ENCODE measurements at places on chromosomes 7 and 10.
A peak's percentile ranks its signal among the peaks of the same experiment; 100 is the strongest.

GRCh38 chr10:128210215-128211063, 84.2 kb upstream of the MKI67 start:
- peak; percentile 35 for DNase-seq

GRCh38 chr7:11427686-11428273, 404.2 kb downstream of the THSD7A start:
- no peak for DNase-seq

DNA sequence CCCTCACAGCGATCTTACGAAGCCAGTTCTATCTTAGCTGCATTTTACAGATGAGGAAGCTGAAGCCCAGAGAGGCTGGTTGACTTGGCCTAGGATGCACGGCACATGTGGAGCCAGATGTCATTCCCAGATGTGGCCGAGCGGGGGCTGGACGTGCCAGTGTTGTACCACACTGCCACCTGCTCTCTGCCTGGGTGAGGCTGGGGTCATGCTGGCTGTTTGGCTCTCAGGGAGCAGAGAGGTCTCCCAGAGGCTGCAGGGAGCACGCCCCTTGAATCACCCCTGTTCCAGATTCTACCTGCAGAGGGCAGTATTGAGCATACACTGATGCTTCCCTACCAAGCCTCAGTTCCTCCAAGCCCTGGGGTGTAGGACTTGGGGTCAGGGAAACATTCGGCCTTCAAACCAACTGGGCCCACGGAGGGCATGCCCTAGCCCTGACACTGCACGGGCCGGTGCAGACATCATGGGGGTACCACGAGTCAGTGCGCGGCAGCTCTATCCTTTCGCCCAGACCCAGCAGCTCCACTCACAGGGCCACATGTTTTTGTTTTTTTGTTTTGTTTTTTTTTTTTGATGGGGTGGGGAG, 3.8 kb upstream of the GTF2IRD1 start:
- DNase-seq: peak; percentile 51

- DNase-seq: no peak
Measured at GRCh38 chr10:132884041-132884440, 58.3 kb downstream of the CFAP46 start.

GRCh38 chr7:116422683-116423082, 76.9 kb upstream of the CAV2 start:
- DNase-seq: no peak

DNA sequence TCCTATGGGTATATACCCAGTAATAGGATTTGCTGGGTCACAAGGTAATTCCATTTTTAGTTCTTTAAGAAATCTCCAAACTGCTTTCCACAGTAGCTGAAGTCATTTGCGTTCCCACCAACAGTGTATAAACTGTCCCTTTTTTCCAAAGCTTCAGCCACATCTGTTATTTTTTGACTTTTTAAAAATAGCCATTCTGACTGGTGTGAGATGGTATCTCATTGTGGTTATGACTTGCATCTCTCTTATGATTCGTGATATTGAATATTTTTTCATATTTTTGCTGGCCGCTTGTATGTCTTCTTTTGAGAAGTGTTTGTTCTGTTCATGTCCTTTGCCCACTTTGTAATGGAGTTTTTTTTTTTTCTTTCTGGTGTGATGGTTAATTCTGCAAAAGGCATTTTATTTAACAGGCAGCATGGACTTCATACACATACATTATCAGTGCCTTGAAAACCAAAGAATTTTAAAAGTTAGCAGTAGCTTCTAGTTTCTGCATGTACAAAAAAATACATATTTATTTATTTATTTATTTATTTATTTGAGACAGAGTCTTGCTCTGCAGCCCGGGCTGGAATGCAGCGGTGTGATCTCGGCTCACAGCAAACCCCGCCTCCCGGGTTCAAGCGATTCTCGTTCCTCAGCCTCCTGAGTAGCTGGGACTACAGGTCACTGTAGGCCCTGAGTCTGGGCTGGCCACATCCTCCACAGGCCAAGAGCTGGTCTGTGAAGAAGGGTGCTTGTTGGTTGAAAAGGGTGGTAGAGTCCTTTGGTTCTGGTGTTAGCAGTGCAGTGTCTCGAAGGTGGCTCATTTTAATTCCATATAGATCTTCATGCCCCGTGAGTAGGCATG, 32.3 kb downstream of the AGR3 start:
- DNase-seq: no peak

DNA sequence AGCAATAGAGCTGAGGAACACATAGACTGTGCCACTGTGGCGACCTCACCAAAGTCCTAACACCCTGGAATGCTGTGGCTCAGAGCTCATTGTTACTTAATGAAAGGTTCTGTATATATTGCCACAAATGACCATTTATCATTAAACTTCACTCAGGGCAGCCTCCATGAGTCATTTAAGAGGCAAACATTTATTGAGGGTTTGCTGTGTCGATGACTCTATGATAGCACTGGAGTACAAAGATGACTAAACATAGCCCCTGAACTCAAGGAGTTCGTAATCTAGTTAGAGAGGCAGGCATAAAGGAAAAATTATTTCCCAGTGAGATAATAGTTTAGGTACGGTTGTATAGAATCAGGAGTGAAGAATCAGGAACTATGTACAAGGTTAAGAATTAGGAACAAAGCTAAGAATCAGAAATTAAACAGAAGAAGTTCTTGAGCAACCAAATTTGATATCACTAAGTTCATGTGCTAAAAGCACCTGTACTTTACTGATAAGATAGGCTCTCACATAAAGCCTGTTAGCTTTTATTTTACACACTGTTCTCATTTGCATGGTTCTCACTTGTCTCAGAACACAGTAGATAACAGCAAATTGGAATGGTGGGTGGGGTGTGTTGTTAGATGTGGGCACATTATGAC, 7.9 kb downstream of the ENTPD7 start:
- no peak for DNase-seq

DNA sequence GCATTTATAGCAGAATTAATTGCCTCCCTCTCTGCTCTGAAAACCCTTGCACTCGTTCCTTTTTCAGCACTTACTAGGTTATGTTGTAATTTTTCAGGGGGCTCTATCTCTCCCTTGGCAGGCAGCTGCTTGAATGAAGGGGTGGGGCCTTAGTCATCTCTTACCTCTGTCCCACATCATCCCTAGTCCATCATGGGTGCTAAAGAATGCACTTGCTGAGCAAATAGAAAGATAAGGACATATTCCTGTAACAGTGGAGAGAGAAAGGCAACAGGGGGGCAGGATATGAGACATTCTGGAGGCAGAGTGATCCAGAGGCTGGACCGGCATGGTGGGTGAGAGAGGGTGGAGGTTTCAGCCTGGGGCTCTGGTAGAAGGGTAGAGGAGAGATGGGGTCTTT, 60.0 kb downstream of the MINDY4 start:
- no peak for DNase-seq

- no peak for DNase-seq
Measured at GRCh38 chr10:12768156-12769100, 233.1 kb downstream of the CCDC3 start.

- DNase-seq: no peak
Measured at GRCh38 chr7:152136686-152137085, 111.2 kb downstream of the GALNT11 start.

DNA sequence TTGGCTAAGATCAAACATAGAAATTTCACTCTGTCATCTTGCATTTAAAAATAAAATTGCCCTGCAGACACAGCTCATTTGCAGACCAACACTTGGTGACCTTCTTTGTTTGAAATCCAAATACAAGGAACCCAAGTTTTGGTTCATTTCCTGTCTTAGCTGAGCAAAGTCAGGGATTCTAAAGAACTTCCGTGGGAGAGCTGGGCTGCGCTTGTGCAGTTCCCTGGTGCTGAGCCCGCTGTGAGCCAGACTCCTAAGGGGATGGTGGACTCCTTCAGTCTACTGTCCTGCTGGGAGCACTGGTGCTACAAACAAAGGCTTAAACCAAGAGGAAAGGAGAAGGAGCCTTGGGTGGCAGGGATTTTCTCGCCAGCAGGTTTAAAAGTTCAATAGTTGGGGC, 60.0 kb downstream of the MYOF start:
- no peak for DNase-seq

DNA sequence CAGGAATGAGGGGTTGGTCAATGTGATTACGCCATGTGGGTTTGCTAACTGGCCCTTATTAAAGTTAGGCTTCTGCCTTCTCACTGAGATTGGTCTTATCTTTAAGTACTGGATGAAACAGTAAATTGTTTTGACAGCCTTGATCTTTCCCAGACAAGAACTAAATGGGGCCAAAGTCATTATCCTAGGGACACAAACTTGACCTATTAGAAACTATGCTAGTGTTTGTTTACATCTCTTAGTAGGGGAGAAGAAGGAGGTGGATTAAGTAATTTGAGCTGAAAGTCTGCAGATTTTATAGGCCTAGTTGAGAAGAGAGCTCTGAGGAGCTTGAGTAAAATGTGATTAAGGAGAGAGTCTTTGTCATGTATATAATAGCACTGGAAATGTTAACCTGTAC, 386.9 kb downstream of the HTR7 start:
- no peak for DNase-seq

DNA sequence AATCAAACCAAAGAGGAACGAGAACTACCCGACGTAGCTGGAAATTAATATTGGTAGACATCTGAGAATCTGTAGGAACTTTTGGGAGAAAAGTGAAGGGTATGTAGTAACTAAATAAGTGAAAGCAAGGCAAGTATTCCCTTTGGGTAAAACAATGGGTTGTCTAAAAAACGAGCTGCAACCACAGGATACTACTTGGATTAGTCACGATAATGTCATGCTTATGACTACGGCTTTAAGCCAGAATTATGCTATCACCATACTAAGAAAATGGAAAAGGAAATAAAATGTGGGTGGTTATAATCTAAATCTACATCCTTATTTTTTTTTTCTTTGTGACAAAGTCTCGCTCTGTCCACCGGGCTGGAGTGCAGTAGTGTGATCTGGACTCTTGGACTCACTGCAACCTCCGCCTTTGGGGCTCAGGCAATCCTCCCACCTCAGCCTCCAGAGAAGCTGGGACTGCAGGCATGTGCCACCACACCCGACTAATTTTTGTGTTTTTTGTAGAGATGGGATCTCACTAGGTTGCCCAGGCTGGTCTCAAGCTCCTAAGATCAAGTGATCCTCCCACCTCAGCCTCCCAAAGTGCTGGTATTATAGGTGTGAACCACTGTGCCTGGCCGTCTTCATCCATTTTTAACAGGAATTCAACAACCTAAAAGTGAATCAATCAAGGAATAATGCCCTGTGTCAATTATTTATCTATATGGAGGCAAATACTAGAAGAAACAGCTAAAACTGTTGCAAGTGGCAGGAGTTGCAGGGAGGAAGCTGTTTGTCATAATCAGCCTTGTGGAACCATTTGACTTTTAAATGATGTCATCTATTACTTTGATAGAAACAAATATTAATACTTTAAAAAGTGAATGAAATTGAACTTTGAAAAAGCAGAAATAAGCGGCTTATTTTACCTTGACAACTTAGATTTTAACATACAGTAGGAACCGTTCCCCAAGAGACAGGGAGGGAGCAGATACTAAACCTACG, 189.3 kb downstream of the PRPF18 start:
- no peak for DNase-seq

DNA sequence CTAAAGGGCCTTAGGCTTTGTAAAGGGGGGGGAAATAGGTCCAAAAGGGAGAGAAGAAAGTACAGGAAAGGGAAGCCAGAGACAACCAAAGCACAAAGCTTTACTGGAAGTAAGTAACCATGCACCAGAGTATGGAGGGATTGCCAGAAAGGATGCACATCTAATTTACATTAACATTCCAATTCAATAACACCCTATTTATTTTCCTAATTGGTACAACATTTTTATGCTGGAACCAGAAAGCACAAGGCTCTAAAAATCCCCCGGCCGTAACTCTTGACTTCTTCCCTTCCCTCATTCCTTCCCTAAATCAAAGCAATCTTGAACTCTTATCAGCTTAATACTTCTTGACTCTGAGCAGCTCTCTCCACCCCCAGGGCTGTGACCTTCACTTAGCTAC, 400.0 kb upstream of the CELF2 start:
- DNase-seq: no peak

GRCh38 chr10:63698787-63699150, 177.6 kb downstream of the REEP3 start:
- no peak for DNase-seq

DNA sequence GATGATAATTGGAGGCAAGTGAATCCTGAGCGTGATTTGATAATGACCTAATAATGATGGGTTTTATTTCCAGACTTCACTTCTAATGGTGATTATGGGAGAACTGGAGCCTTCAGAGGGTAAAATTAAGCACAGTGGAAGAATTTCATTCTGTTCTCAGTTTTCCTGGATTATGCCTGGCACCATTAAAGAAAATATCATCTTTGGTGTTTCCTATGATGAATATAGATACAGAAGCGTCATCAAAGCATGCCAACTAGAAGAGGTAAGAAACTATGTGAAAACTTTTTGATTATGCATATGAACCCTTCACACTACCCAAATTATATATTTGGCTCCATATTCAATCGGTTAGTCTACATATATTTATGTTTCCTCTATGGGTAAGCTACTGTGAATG, 79.6 kb downstream of the CFTR start:
- no peak for DNase-seq

DNA sequence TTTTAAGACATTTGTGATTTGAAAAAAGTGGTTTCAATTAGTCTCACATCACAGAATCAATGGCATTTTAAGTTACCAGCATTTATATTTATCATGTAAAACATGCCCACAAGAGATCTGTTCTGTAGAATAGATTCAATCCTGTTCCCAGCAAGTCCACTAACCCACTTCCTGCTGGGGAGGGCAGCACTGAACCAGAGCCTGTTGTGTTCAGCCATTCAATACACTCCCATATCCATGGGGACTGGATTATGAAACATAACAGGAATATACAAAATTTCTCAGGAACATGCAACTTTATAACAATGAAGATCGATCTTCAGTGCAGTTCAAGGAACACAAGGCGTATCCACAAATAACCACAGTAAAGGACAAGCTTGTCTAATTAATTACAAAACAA, 24.4 kb upstream of the ANK3 start:
- no peak for DNase-seq

GRCh38 chr7:140360697-140361229, 37.6 kb downstream of the SLC37A3 start:
- DNase-seq: no peak

- DNase-seq: no peak
Measured at GRCh38 chr7:130216025-130216424, 8.4 kb downstream of the SSMEM1 start.

DNA sequence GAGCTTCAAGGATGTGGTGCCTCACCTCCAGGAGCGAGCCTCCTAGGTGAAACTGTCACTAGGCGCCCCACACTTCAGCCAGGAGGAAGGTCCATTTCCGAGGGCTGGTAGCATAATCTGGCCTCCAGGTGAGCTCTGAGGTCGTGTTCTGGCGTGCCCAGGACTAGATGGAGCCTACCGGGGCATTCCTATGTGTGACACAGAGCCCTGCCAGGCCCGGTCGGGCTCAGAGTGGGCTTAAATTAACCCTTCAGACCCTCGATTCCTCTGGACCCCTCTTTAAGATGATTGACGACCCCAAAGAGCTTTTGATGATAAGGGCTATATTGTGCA, 233.1 kb downstream of the EBF3 start:
- no peak for DNase-seq
